ENCODE measurements at places on chromosomes 12 and 14.

DNA sequence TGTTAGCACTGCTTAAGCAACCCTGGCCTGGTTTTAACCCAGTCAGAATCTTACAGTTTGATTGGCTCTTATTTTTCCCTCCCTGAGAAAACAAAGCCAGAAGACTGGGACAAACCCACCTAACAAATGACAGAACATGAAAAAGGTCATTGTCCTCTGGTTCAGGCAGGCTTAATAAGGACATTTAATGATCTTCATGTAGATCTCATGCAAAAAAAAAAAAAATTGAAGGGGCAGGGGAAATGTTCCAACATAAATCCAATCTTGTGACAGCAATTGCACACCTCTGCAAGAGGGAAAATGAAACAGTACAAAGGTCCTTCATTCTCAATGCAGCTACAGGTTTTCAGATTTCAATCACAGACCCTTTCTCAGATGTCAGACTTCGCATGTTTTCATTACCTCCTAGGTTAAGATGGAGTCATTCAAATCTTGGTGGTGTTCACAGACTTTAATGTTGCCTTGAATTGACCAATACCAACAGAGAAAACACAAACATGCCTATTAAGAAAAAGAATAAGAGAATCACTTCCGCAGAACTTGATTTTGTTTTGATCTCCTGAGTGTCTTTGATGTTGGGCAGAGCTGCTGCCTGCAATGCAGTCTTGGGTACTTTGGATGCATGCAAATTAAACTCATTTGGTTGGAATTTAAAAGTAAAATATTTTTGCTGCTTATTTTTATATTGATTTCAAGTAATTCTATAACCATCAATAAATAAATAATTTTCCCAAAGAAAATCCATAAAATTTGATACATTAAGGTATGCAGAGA lies 359.0 kb downstream of the BTG1 start:
- DNase-seq: peak; percentile 65

GRCh38 chr12:15276088-15276698 lies 46.1 kb upstream of the PTPRO start:
- DNase-seq: peak; percentile 72

- DNase-seq: peak; percentile 81
These were observed 1.2 kb downstream of the FLRT2 start for GRCh38 chr14:85531141-85531586.

GRCh38 chr12:132427999-132428935 lies 61.7 kb upstream of the FBRSL1 start:
- peak; percentile 68 for DNase-seq

- DNase-seq: no peak
These were observed 14.7 kb downstream of the CDCA4 start for GRCh38 chr14:105005929-105006830.

- DNase-seq: no peak
These were observed 12.9 kb downstream of the NCOR2 start for GRCh38 chr12:124554429-124555029.

GRCh38 chr14:69887740-69888657 lies 8.8 kb downstream of the SMOC1 start:
- DNase-seq: no peak

GRCh38 chr12:2583091-2583497 lies 211.7 kb upstream of the FKBP4 start:
- peak; percentile 51 for DNase-seq

GRCh38 chr12:104654665-104655609 lies 198.2 kb downstream of the CHST11 start:
- no peak for DNase-seq

- DNase-seq: peak; percentile 34
These were observed 62.8 kb downstream of the ANO4 start for GRCh38 chr12:100857418-100857817.

DNA sequence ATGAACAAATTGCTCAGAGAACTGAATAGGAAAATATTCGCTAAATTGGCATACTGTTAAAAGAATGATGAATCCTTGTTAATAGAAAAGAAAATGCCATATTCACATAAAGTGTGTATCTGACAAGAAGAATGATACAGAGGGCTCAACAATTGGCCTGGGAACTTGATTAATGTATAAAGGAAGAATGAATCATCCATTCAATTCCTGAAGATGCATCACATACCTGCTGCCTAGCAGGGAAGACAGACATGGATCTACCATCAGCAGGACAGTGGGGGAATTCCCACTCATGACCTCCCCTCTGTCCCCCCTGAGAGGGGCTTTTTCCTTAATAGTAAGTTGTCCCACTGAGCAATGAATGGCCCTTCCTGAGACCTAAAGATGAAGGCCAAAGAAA lies 13.5 kb downstream of the PTPN21 start:
- DNase-seq: no peak

DNA sequence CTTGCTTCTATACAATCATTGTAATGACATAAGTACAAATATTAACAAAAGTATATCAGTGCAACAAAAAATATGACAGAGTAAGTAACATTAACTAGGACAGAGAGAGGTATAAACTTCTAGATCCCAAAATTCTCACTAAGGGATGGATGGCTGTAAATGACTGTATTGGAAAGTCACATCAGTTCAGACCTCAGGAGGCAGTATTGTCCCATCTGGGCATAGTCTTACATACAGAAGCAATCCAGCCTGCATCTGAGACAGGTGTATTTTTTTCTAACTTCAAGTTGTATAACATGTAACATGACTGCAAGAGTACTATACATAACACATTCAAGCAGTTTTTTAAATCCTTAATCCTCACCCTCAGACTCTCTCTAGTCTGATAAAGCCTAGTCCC lies 99.0 kb downstream of the GARIN6 start:
- DNase-seq: no peak

- DNase-seq: no peak
These were observed 69.9 kb downstream of the SLC16A7 start for GRCh38 chr12:59665701-59666100.

GRCh38 chr14:41873686-41874317 lies 267.1 kb downstream of the LRFN5 start:
- DNase-seq: no peak

DNA sequence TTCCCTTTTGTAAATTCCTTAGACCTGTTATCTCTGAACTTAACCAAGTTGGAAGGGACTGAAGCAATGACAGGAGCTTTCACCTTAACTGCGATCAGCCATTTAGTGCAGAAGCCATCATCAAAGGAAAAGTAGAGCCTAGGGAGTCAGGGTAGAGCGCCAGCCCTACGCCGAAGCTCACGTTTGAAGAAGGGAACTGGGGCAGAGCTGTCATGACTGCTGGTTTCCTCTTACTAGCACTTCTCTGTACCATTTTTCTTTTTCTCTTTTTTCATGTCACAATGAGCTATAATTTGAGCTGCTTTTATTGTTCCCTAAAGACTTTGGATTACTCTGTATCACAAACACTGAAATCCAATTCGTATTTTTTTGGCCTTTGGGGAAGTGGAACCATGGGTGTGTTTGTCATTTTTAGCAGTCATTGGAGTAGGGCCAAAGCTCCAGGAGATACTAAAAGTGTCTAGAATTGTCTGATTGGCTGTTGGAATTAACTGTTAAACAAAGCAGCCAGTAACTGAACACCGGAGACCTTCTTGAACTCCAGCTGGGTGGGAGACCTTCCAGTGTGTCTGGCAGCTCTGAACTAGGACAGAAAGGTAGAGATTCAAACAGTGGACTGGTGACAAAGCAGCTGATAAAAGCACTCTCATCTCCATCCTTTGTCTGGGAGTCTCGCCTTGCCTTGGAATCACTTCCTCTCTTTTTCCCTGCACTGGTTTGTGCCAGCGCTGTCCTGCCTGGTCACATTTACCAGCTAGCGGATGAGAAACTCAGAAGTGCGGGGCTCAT lies 9.1 kb downstream of the MTRFR start:
- DNase-seq: no peak

- no peak for DNase-seq
These were observed 21.0 kb downstream of the HRK start for GRCh38 chr12:116860263-116860662.

DNA sequence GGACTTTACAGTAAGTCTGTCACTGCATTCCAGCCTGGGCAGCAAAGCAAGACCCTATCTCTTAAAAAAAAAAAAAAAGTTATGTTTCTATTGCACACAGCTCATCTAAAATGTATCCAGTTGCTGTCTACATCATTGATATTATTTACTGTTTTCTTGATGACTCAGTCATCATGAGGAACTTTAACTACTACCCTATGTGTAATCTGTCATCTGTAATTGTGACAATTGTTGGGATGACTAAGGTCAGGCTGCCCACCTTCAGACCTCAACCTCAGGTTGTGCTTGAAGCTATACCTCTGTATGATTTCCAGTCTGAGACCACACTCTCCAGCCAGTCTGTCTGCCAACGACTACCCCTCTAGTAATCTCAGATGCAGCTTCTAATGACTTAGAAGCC lies 15.3 kb downstream of the PPP1R13B start:
- DNase-seq: no peak

DNA sequence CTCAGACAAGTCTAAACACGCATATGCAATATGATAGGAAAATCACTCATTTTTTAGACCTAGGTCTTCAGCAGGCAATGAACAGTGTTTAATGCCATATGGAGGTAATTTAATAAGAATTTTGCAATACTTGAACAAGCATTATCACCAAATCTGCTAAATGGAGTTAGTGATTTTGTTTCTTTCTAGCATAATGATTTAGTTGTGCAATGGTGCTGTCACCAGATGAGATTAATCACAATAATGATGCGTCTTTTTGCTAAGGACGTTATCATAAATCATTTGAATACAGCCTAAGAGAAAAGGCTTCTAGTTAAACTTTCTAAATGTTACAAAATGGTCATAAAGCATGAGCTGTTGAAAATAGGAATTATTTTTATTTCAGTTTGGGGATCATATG lies 170.0 kb upstream of the SLC16A7 start:
- DNase-seq: no peak

- DNase-seq: no peak
These were observed 73.8 kb downstream of the DDX51 start for GRCh38 chr12:132070298-132070697.

GRCh38 chr12:68532204-68532886 lies 78.4 kb upstream of the RAP1B start:
- no peak for DNase-seq

DNA sequence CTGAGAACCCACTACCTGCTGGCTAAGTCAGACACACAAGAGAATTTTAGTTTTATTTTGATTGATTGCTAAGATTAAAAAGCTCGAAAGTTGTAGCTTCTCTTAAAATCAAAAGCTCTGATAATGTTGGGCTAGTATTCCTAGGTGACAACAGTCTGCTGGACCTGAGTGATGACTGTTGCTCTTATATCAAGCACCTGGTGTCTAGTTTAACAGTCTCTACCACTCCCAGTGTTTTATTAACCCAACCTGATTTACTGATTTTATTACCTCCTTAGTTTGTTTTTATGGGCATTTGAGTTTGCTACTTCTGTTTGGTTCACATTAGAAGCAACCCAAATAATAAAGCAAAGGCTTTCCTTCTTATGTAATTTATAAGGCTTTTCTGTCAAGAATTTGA lies 41.8 kb downstream of the ATP6V1D start:
- no peak for DNase-seq

GRCh38 chr12:51048661-51049251 lies 629 bp downstream of the LETMD1 start:
- DNase-seq: no peak
